ENCODE measurements at places on chromosomes 5 and 9. TPM values are rescaled to one million over a fixed set of nuclear protein-coding genes. Genes with fewer than 3 reads are reported as not detected.

DNA sequence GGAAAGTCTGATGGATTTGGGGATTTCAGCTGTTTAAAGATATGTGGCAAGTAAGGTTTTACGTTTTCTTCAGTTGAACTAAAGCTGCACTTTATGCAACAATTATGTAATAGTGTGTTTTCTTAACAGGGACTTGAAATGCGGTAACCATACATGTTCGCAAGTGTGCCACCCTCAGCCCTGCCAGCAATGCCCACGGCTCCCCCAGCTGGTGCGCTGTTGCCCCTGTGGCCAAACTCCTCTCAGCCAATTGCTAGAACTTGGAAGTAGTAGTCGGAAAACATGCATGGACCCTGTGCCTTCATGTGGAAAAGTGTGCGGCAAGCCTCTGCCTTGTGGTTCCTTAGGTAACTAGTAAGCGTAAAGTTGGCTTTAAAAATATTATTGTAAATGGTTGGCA is 28.5 kb downstream of the NFX1 start:
- DNase-seq: no peak

DNA sequence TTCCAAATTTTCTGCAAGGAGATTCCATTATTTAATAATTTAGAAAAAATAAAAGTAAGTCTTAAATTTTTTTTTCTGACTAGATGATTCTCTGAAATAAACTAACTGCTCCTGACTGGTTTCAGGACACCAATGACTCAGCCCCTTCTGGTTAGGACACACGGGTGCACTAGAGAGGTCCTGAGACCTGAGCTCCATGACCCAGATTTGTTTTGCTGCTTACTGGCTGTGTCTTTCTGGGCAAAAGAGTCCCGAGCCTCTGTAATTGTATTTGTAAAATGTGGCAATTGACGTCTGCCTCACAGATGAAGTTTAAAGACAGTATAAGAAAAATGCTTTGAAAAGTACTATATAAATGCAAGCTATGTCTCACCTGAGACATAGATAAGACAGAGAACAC is 89.1 kb downstream of the SLC24A2 start:
- DNase-seq: no peak

- DNase-seq: no peak
Observed at GRCh38 chr9:95171001-95171400, 146.5 kb downstream of the FANCC start.

DNA sequence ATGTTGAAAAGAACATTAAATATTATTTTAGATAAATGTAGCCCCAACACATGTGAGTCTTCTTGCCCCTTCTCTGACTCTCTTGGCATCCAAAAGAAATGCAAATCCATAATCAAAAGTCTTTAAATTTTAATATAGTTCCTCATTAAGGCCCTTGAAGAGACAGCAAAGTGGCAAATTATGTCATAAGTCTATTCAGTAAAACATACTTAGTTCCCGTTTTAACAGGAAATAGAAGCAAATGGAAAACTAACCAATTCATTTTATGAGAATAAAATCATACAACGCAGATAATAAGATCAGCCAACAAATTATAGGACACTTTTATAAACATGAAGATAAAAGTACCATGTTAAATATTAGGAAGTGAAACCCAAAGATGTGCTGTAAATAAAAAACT is 20.1 kb upstream of the IFNB1 start:
- DNase-seq: no peak

- DNase-seq: no peak
Observed at GRCh38 chr9:114123031-114123977, 24.2 kb upstream of the KIF12 start.

- no peak for DNase-seq
Observed at GRCh38 chr9:38417003-38417945, 7.0 kb downstream of the IGFBPL1 start.

DNA sequence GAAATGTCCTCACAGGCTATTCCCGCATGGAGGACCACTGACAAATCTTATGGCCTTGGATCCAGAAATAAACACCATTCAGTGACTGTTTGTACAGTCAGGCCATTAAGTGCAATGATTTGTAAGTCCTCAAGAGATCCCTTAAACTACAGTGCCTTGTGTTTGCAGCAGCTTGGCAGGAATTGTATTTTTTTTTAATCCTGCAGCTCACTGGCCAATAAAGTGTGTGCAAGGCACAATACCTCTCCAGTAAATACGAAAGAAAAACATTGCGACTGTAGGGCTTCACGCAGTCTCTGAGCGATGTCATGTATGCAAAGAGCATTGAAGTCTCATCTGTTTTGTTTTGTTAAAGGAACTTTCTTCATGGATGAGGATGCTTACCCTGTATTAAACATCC is 74.2 kb upstream of the TUSC1 start:
- DNase-seq: no peak

DNA sequence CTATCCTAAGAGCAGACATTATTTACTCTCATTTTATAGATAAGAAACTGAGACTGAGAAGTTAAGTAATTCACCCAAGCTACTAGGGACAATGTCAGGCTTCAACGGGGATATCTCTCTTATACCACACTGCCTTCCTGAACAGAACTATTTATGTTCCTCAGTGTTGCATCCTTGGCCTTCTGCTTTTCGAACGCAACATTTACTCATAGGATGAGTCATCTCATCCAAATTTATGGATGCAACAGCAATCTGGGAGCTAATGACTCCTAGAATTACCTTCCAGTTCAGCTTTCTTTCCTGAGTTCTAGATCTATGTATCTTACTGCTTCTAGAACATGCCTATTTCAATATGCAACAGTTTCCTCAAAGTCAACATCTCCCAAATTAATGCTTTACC is 103.6 kb upstream of the PAM start:
- DNase-seq: no peak

DNA sequence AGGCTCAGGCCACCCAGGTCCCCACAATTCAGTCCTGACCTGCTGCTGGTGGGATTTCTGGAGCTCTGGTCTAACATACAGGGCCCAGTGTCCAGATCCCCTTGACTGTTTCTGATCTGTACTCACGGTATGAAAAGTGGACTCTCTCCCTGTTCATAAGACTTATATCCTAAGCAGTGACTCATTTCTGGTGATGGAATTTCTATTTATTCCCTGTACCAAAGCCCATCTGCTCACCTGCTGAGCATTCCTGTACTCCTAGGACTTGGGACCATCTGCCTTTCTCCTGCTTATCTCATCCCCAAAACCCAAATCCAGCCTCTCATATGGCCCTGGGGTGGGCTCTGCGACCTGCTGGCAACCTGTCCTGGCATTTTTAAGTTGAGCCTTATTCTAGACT is 86.6 kb downstream of the APBA1 start:
- DNase-seq: no peak

- DNase-seq: no peak
Observed at GRCh38 chr5:26610577-26610976, 427.8 kb downstream of the CDH9 start.

DNA sequence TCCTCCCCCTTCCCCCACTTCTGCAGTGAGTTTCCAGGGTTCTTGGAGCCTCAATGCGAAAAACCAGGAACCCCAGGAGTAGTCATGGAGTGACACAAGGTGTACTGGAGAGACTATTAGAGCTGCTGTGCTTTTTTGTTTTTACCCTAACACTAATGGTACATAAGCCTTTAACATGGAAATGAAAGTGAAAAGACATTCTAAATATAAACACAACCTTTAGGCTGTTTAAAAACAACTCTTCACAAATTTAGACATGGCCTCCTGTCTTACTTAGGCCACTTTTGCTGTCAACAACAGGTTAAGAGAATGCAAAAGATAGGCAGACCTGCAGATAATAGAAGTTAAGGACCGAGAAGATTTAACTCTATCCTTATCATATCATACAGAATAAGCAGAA is 232.2 kb downstream of the DENND1A start:
- no peak for DNase-seq

DNA sequence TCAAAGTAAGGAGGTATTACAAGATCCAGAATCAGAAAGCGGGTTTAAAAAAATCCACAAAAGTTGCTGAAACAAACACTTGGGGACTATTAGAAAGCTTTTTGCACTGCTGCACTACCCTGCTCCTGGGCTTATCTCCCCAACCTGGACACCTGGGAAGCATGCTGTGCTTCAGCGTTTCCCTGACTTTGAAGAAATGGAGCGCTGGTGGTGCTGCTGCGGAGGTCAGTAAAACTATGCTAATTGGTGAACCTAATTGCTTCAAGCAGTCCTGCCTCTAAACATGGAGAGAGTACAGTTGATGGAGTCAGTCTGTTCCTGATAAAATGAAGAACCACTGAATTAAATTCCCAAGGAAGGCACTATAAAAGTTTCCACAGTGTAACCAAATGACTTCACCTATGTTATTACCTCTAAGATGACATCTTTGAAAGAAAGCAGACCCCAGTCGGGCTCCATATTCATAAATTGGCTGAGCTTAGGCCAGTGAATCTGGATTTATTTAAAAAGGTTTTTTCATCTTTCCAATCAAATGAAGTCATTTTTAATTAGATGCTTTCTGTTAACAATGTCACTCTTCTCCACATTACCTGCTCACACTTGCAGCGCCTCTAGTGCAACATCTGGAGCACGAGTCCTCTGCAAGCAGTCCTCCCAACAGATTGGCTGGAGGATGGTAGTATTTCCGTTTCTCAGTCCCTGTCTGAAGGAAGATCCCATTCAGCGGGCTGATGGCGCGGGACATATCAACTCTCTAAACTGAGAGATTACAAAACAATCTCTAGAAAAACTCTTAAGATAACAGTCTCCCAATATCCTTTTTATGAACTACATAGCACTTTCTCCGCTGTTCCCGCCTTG is 11.5 kb downstream of the NR2F1-AS1 start:
- DNase-seq: no peak

- no peak for DNase-seq
Observed at GRCh38 chr9:96331236-96331947, 29.4 kb upstream of the HSD17B3 start.

- peak; percentile 89 for DNase-seq
Observed at GRCh38 chr5:91381774-91382359, 1.2 kb downstream of the ARRDC3 start.

DNA sequence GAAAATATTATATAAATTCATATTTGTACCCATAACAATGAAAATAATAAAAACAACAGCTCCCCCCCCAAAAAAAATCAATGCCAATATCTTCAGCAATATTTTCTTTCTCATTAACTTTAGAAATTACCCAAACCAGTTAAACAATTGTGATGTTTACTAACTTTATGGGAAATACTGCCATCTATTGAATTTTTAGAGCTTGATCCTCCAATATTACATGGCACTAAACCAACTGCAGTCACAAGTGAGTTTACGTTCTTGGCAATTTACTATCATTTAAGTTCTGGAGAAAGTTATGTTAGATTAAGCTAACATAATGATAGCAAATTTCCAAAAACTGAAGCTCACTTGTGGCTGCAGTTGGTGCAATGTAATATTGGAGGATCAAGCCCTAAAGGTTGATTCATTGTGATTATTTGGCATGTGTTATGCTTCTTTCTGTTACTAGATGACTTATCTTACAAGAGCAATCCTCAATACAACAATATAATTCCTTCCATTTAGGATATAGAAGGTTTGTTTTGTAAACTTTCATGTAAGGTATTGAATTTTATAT is 379.5 kb downstream of the CDH18 start:
- DNase-seq: no peak

DNA sequence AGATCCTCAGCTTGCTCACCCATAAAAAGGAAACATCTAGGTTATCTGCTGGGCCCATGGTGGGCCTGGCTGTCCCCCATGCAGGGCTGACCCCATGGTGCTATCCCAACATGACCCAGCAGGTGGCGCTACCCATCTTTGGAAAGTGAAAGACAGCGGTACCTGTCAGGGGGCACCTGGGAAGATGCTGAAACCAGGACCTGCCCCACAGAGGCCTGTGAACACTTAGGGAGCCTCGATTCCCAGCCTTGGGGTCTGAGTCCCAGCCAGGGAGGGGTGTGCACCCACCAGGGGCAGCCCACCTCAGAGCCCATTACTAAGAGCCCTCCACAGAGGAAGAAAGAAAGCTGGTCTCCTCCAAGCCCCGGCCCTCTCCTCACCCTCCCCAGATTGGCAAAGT is 46.6 kb upstream of the IPPK start:
- DNase-seq: peak; percentile 18

DNA sequence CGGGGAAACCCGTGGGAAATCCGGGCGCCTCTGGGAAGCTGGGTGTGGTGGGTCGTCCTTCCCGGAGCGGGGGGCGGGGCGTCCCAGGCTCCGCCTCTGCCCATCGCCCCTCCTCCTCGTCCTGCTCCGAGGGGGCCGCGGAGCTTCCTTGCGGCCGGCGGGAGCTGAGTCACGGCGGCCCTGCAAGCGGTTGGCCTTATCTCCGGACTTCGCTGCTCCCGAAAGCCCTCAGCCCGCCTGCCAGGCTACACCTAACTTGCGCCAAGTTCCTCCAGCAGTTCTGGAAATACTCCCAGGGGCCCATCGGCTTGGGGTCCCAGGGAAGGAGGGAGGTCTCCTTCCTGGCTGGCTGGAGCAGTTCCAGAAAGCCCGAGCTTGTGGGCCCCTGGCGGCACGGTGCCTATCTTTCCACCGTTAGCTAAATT is 54.1 kb upstream of the CDKN2AIPNL start:
- peak; percentile 36 for DNase-seq

- DNase-seq: no peak
Observed at GRCh38 chr5:83562791-83563557, 91.4 kb downstream of the VCAN start.

DNA sequence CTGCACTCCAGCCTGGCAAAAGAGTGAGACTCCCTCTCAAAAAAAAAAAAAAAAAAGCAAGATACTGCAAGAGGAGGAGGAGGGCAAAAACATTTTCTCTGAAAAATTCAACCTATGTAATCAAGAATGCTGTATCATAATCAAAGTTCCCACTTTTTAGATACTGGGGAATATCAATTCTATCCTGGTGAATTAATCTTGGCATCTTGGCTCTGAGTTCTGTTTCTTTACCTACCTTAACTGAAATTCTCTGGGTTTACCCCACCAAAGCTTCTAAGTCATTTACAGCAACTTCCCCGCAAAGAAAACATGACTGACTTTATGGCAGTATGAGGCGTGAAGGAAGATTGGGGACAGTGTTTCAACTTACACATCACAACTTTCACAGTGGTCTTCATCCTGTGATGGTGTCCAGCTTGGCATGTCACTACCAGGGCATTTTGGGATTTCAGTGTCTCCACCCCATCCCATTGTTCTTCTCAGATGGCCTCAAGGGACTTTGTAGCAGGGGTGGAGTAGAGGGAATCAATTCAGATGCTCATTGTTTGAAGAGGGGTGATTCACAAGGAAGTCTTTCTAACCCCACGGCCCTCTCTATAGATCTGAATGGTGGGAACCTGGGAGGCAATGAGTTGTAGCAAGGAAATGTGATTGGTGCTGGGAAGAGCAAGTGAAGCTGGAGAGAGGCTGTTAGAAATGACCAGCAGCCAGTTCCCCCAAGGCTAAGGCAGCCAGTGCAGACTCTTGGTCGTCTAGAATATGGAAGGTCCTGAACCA is 130.5 kb downstream of the SCAMP1 start:
- no peak for DNase-seq

The PDE6A gene
- 0.10 TPM for polyA plus RNA-seq

The AK6 gene
- polyA plus RNA-seq: 97.3 TPM

The PCDHB6 gene
- polyA plus RNA-seq: 3.2 TPM

The BAAT gene
- polyA plus RNA-seq: 0.44 TPM

The DNAH5 gene
- 2.5 TPM for polyA plus RNA-seq

The MARCOL gene
- not detected for polyA plus RNA-seq

The BNC2 gene
- polyA plus RNA-seq: 8.4 TPM

The SHISAL2B gene
- polyA plus RNA-seq: not detected

The ANKRD33B gene
- polyA plus RNA-seq: 1.7 TPM

The TERT gene
- polyA plus RNA-seq: 0.17 TPM

The C5orf63 gene
- 13.3 TPM for polyA plus RNA-seq
